ENCODE measurements at places on chromosomes 6 and 20.

- DNase-seq, result no peak
Observed at GRCh38 chr6:56688521-56688920, 45.8 kb upstream of the DST start.

- DNase-seq, result no peak
Observed at GRCh38 chr6:21390532-21391213, 202.9 kb upstream of the SOX4 start.

DNA sequence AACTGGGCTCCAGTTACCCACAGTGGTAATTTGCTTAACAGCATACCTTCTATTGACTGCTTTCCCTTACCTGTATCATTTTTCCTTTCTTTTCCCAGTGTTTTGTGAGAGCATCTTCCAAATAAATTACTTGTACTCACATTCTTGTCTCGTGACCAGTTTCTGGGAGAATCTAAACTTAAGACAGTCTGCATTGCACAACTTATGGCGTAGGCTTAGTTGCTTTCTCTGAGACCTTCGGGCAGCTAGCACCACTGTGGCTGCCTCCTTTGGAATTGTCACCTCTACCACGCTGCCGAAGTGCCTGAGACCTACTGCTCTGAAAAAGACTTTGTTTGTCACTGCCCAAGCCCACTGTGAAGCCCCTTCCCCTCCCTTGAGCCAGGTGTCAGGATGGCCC lies 188.1 kb upstream of the BMP2 start:
- no peak for DNase-seq

DNA sequence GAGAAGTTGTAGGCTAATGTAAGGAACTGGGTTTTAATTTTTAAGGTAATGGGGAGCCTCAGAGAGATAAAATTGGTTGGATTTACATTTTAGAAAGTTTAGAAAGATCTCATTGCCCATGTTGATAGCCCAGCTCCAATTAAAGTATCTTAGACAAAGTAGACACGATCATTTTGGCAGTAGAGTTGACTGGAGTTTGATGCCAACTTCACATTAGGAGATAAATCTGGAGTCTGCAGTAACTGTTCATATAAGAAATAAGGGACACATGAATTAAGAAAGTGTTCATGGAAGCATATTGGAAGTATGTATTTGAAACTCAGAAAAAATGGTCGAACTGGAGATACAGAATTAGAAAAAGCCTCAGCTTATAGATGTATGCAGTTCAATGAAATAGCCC lies 12.6 kb upstream of the E2F3 start:
- DNase-seq, result no peak

- no peak for DNase-seq
Observed at GRCh38 chr6:54876365-54876764, 29.8 kb downstream of the FAM83B start.

DNA sequence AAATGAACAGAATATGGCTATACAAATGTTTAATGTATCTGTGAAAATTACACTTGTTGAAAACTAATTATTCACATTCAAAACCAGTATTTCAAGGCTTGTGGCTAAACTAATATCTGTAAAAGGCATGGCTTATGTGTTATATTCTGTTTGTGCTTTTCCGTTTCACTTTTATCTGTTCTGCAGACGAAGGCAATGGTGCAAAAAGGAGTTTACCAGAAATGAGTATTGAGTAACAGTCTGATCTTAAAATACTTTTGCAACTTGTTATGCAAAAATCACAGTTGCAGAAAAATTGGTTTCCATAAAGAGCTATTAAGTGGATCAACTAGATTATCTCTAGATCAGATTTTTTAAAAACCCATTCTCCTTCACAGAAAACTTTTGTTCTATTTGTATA lies 9.4 kb upstream of the STX11 start:
- no peak for DNase-seq

DNA sequence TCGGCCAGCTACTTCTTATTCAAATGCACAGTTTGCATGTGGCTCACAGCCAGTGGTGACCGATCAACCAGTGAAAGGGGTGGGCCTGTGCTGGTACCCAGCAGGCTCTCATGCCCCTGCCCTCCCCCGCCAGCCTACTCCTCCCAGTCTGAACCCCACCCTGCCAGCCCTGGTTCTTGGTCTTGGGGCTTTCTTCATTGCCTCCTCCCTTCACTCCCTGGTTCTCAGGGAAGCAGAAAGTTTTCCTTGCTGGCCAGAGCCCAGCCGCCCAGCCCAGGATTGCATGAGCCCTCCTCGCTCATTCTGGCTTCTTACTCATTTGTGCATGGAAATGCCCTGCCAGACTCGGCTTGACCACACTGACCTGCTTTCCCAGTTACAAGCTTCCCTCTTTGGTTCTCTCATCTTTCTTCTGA lies 40.8 kb downstream of the KCNK17 start:
- DNase-seq, result no peak

DNA sequence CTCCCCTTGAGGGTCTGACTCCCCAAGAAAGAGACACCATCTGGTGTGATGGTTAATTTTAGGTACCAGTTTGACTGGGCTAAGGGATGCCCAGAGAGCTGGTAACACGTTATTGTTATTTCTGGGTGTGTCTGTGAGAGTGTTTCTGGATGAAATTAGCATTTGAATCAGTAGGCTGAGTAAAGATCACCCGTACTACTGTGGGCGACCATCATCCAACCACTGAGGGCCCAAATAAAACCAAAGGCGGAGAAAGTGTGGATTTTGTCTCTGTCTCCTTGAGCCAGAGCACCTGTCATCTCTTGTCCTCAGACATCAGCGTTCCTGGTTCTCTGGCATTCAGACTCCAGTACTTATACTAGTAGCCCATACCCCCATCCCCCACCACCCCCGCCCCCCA lies 7.9 kb upstream of the CNKSR3 start:
- no peak for DNase-seq

- no peak for DNase-seq
Observed at GRCh38 chr6:21738180-21739094, 144.9 kb downstream of the SOX4 start.

GRCh38 chr6:94487371-94487770 lies 1068.0 kb upstream of the EPHA7 start:
- no peak for DNase-seq

DNA sequence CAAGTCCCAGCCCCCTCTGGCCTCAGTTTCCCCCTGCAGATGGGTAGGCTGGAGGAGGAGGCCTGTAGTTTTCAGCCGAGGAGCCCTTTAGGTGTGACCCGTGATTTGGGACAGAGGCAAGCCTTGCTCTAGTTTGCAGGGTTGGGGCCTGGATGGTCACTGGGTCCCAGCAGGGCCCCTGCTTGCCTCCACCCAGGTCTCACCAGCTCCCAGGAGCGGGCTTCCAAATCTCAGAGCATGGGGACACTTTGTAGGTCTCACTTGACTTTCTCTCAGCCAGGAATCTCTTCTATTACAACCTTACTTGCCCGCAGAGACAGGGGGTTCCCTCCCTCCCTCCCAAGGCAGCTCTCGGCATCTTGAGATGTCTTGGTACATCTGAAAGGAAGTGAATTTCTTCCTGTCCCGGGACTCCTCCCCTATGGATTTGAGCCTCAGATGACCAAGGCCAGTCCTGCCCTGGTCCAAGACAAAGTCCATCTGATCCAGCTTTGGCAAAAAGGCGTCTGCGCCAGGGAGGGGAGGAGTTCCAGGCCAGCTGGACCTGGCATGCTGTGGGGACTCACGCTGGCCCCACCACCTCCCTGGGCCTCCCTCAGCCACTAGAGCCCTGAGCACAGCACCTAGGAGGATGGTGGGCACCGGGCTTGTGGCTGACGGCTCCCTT lies 47.4 kb downstream of the SRC start:
- no peak for DNase-seq

DNA sequence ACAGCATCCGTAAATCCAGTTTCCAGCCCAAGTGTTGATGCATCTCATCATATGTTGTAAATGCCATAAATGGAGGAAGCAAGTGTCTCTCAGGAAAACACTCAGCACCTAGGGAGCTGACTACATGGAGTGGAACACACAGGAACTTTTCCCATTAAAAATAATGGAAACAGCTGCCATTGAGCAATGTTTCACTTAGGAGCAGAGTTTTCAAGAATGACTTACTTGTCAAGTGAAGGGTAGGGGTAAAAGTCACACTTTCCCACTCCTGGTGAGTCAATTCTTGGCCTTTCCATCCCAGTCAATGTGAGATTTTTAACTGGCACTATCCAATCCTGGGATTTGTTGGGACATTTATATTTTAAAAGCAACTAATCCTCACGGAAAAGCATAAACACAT lies 119.4 kb upstream of the ASF1A start:
- DNase-seq, result no peak

- DNase-seq, result no peak
Observed at GRCh38 chr20:62413025-62413570, 6.0 kb upstream of the CABLES2 start.

GRCh38 chr6:132962936-132963868 lies 148.8 kb downstream of the RPS12 start:
- peak; percentile 42 for DNase-seq

DNA sequence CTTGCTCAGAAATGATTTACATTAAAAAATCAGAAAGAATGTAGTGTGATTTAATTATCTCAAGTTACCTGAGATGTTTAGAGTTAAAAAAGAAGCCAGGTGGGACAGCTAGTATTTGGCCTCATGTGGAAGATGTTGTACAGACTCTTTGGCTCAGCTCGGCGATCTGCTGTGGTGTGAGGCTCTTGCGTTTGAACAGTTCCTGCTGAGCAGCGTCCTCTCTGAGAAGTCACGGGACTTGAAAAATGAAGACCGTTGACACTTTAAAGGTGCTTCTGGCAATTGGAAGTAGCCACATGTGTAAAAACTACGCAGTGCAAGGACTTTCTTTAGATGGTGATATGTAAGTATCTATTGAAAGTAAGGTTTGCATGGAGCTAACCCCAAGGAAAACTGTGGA lies 169.0 kb downstream of the BACH2 start:
- no peak for DNase-seq

DNA sequence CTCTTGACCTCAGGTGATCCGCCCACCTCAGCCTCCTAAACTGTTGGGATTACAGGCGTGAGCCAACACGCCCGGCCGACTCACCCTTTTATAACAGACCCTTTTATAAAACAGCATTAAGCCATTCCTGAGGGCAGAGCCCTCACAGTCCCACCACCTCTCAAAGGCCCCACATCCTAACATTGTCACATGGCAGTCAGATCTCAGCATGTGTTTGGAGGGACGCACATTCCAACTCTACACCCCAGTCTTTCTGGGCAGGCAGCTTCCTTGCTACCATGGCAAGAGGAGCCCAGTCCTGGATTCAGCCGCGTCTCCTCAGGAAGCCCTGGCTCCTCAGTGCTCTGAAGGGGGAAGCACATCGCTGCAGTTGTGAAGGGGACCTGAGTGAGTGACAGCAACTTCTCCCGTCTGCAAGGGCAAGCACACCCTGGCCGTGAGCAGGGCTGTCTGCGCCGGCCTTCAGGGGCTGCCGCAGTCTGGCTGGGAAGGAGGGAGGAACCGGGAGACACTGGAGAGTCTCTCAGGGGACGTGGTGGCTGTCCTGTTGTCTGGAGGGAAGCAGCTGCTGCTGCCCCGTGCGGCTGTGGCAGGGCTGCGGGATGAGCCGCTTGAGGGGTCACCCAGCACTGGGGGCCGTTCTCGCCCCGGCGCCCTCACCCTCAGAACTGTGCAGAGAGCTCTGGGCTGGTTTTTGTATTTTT lies 15.9 kb downstream of the OSBPL2 start:
- no peak for DNase-seq

GRCh38 chr6:165231581-165232561 lies 77.5 kb downstream of the C6orf118 start:
- DNase-seq, result no peak

DNA sequence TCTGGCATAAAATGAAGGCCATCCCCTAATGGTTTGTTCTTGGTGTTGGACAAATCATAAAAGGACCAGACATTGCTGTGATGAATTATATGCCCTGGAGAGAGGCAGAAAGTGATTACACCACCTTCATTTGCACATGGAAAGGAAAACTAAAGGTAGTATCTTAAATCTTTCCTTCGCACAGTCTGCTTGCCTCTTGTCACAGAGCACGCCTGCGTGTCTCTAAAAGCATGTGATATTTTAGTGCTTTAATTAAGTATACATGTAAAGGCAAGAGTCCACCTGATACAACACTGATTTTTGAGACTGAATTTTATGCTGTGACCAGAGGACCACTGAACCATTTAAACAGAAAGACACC lies 28.8 kb upstream of the PLAGL1 start:
- no peak for DNase-seq

DNA sequence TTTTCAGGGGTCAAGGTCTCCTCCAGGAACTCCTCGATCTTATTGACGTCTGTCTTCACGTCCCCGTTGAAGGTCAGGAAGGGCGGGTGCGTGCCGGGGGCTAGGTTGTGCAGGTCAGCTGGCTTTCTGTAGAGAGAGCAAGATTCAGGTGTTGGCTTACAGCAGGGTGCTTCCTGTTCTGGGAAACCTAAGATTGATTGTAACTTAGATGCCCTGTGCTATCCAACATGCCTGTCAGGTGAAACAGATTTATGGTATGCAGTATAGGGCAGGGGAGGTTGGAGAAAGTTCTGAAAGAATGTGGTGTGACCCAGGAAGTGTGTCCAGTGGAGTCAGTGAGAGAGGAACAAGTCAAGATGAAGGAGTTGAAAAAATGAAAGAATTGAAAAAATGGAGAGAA lies 66.4 kb downstream of the CLIC5 start:
- no peak for DNase-seq

GRCh38 chr6:106574741-106575458 lies 54.4 kb downstream of the RTN4IP1 start:
- no peak for DNase-seq

DNA sequence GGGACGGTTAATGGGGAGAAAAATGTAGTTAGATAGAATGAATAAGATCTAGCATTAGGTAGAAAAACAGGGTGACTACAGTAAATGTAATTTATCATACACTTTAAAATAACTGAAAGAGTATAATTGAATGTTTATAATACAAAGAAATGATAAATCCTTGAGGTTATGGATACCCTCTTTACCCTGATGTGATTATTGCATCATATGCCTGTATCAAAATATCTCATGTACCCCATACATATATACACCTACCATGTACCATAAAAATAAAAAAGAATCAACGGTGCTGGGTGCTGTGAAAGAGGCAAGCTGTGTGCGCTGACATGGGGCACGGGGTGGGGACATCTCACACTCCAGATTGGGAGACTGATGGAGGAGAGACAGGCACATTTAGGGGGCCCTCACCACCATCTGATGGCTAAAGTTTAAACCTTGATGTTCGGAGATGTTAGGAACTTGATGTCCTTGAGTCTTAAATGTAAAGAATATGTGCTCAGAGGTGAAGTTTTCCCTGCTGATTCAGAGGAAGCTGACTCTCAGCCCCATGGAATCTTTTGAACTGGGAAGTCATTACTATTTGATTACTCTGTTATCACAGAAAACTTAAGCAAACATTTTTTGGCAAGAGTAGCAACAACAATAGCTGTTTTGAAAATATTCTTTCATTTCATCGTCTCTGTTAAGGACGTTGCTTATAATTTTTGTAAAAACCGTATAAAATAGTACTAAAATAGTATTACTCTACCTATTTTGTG lies 26.4 kb upstream of the RFPL4B start:
- no peak for DNase-seq

All from activated CD4-positive, CD25-positive, alpha-beta regulatory T cell treated with anti-CD3 and anti-CD28 coated beads, Interleukin-2, amount 50 U/mL, for 72 hours (primary cell).